ENCODE measurements at places on chromosomes 7 and 10.
A peak's percentile ranks its signal among the peaks of the same experiment; 100 is the strongest.

DNA sequence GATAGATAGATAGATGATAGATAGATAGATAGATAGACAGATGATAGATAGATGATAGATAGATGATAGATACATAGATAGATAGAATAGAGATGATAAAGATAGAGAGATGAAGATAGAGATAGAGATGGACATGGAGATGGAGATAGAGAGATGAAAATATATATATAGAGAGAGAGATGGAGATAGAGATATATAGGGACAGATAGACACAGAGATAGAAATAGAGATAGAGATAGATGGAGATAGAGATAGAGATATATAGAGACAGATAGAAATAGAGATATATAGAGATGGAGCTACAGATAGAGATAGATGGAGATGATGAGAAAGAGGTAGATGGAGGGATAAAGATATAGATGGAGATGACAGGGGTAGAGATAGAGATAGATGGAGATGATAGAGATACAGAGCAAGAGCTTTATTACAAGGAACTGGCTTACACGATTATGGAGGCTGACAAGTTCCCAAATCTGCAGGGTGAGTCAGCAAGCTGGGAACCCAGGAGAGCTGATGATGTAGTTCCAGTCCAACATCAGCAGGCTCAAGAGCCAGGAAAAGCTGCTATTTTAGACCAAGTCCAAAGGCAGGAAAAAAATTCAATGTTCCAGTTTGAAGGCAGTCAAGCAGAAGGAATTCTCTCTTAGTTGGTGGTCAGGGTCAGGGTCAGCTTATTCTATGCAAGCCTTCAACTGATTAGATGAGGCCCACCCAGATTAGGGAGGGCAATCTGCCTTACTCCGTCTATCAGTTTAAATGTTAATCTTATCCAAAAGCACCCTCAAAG is 37.1 kb downstream of the CAV1 start:
- no peak for DNase-seq

- DNase-seq, result no peak
Measured at GRCh38 chr10:50885097-50885859, at the start of gene A1CF. A1CF (minus strand) TSS chr10:50885627; CDS start chr10:50859940, 25,687 bp downstream.

DNA sequence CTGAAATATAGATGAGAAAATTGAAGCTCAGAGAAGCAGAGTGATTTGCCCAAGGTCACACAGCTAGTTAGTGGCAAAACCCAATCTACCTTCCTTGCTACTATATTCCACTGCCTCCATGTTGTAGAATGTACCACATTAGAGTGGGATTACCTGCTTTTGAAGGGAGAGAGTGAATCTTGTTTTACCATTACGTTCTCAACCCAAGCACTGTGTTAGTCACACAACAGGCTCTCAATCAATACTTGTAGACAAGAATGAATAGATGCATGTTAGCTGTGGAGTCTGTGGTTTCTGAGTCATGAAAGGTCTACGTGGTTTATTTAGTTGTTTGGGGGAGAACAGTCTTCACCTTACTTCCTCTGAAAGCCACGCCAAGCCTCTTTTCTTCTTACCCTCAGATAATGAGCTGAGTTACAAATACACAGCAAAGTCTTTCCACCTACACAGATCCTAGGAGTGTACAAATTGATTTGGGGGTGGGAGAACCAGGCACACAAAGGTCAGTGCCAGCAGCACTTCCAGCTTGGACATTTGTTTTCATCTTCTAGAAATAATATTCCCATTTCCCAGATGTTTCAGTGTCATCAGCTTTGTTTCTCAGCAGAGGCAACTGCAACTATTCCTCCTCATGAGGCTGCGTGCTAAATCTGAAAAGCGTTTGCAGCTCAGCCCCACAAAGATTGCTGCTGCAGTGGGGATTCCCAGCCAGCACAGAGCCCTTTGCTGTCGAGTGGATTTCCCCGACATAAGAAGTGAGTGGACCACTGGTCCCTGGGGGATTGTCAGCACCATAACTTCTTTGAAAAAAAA is 71.5 kb upstream of the ADO start:
- no peak for DNase-seq

DNA sequence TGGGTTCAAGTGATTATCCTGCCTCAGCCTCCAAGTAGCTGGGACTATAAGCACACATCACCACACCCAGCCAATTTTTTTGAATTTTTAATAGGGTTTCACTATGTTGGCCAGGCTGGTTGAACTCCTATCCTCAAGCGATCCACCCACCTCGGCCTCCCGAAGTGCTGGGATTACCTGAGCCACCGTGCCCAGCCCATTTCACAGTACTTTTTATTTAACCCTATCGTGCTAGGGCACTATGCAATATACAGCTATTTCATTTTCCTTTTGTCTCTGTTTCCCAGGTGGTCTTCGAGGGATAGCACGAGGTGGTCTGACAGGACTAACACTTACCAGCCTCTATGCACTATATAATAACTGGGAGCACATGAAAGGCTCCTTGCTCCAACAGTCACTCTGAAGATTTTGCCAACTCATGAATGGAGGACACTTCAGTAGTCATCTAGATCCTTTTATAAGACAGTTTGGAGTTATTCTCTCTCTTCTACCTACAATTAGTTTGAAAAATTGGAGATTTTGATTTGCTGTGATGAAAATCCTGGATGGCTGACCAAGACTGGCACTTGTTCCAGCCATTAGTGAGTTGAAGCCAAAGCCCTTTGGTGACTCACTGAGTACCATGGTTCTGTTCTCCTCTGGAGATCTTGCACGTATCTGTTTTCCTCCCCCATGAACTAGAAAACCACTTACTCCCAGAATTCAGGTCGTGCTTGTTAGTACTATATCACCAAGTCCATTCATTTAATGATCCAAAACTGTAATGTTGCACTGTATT is 27.3 kb downstream of the NCOA4 start:
- no peak for DNase-seq

- no peak for DNase-seq
Measured at GRCh38 chr10:44234483-44234875, 150.4 kb downstream of the CXCL12 start.

GRCh38 chr7:20795881-20796280 is 9.2 kb upstream of the SP8 start:
- no peak for DNase-seq

GRCh38 chr10:33817605-33818004 is 483.1 kb upstream of the NRP1 start:
- DNase-seq, result peak; percentile 61

DNA sequence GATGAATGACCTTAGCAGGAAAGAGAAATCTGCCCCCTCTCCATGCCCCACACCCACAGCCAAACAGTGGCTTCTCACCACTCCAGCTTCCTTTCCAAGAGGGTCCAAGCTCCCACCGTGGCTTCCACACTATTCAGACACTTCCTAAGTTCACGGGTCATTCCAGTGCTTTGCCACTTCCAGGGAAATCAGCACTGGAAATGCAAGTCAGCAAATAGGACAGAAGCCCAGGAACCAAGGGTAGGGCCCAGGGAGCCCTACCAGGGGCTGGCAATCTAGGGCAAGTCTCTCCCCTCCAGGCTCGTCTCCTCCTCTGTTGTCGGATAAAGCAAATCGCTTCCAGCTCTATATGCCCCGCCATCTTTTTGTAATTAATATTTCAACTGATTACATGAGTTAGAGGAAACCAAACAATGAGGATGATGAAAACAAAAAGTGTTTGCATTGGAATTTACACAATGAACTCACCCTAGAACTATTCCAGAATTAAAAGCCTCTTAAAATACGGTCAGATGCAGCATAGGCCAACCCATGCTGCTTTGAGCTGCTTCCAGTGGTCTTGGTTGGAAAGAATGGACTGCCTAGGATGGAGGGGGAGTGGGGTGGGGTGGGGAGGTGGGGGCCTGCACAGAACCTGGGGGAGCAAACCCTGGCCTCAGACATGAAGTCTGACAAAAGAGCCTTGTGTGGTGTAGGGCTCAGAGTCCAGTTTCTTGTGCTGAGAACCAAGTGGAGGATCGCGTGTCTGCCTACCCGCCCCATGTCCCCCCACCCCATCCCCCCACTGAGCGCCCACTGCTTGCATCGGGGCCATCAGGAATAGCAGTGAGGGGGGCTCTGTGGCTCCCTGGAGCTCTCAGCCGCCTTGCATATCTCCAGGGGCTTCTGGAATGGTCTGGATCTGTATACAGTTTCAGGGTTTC is 74.6 kb upstream of the CPXM2 start:
- DNase-seq, result no peak

- DNase-seq, result no peak
Measured at GRCh38 chr7:5064391-5065106, 18.9 kb downstream of the RBAK start.

- DNase-seq, result no peak
Measured at GRCh38 chr10:30093303-30093950, 34.0 kb upstream of the JCAD start.

DNA sequence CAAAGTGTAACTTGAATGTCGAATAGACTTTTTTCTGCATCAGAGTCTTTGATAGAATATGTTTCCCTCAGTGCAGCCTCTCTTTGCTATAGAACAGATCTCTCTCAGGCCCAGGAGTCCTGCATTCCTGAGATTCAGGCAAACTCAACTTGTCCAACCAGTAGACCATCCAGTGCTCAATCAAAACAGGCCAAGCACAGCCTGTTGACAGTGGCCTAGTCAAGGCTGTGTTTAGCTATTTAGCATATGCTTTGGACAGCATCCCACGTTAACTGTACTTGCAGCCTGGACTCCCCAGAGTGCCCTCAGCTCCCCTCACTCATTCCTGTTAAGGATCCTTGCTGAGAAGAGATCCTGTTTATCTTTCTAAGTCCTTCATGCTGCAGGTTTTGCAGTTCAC is 16.3 kb downstream of the OR6V1 start:
- DNase-seq, result no peak

DNA sequence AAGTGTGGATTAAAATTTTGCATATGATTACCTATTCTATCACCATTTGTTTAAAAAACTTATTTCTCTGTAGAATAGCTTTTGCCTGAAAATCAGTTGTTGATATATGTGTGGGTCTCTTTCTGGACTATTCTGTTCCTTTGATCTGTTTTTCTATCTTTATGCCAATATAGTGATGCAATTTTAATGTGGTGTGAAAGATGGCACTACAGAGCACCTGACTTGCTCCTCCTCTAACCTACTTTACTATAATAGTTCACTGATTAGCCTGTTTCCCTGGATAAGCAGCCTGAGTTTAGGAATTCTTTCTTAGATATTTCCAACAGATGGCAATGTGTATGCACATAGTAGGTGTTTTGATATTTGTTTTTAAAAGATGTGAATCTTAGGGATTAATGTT is 294.5 kb downstream of the AUTS2 start:
- DNase-seq, result no peak
